ENCODE measurements at places on chromosomes 6 and 20.

- no peak for DNase-seq
Observed at GRCh38 chr6:144893680-144894151, 608.6 kb downstream of the UTRN start.

DNA sequence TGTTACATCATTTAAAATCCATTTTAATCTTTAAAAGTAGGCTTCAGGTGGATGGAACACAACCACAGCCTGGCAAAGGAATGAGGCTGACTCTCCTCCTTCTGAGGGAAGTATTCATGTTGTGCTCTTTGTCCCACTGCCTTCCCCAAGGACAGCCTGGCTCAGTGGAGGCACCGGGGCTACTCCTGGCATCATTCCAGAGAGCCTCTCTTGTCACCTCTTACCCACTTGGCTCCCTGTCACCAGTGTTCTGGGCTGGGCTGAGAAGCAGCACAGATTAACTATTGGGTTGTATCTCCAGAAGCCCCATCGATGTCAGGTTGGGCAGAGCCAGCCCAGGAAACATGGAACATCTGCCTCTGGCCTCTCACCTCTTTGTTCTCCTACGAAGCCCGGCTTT lies 10.7 kb upstream of the TP53INP2 start:
- no peak for DNase-seq

GRCh38 chr6:43884652-43885022 lies 114.6 kb downstream of the VEGFA start:
- no peak for DNase-seq

- no peak for DNase-seq
Observed at GRCh38 chr20:34639755-34640222, 37.1 kb downstream of the PIGU start.

- no peak for DNase-seq
Observed at GRCh38 chr6:111631018-111631417, 25.3 kb upstream of the TRAF3IP2 start.

DNA sequence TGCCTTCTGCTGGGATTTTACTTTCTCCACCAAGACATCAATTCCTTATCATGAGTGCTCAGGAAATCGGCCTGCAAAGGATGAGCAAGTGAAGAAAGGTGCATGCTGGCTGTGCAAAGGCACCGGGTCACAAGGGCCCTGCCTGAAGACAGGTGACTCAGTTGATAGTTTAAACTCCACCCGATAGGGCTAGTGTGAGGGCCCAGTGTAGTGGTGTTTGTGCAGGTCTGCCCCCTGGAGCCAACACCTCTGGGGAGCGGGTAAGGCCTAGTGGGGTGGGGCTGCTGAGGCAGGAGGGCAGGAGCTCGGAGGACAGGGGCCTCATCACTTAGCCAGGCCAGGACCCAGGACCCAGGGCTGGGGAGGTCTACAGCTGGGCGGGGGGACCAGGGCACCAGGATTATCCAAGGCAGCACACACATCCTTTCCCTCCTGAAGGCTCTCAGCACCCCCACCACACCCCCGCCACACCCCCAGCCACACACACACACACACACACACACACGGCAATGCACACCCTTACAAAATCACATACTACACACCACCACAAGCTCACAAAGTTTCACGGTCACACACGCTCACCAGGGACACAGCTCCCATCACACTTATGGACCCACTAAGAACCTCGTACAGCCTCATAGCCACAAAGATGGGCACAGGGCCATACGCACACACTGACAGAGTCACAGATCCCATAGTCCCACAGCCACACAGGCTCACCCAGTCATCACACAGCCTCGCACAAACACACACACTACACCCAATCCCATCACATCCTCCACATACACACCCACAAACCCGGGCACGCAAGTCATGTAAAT lies 75.4 kb downstream of the GRM4 start:
- DNase-seq = no peak

DNA sequence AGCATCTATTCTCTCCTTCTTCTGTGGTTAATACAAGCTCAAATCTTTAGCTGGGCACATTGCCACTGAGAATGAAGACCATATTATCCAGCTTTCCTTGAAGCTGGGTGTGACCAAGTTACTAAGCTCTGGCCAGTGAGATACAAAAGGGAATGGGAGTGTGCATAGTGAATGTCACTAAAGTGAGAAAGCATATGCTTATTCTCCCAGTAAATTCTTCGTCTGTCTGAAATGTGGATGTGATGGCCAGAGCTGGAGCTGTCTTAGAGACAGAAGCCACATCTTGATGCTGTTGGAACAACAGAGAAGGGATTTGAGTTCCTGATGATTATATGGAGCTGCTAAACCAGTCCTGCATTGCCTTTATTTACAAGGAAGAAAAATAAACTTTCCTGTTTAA lies 60.1 kb downstream of the SESN1 start:
- no peak for DNase-seq

DNA sequence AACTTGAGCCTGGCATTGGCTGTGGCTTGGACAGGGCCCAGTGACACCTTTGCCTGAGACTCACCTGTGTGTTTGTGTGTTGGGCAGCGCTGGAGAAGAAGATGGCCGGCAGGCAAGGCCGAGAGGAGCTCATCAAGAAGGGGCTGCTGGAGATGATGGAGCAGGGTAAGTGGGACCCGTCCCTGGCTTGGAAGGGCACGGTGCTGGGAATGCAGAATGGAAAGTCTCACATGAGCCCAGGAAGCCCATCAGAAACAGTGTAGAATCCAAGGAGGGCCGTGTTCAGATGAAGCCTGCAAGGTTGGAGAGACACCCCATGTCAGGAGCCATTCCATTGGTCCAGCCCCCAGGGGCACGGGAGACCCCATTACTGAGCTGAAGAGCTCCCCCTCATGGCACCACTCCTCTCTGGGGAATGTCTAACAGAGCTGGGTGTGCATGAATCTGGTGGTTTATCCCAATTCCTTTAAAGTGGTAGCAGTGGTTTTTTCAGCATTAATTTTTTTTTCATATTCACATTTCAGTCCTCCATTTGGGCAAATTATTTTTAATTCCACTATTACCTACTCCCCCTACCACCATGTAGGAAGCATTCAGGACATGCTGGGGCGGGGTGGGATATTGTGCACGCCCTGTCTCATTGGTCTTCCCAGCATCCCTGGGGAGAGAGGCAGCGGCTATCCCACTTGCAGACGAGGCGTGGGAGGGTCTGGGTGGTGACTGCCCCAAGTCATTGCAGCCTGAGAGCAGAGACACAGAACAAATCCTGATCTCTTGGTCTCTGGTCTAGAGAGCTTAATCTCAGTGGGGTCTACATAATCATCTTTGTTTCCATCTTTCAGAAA lies 143.6 kb downstream of the PHACTR3 start:
- no peak for DNase-seq

DNA sequence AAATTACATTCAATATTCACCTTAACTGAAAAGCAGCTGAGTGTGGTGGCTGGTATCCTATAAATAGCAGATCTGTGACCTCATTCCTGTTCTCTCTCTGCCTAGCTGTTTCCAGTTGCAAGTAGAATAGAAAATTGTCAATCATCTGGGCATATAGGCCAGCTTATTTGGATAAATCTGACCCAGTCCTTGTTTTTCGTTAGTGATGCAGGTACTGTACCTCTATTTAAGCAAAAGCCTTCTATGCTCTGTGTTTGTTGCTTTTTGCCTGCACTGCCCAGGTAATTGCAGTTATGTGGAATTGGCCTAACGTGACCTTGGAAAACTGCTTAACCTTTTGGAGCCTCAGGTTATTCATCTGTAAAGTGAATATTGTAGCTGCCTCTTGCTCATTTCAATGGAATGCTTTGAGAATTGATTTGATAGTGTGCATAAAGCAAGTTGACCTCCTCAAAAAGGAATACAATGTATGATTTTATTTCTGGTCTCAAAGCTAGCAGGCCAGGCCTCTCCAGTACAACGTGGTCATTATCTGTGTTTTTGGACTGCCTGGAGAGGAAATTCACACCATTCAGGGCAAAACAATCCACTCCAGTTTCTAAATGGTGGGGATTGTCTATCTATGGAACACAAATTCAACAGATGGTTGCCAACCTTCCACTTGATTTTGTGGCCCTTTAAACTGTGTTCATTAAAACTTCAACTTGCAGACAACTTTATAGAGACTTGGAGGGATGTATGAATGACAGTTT lies 508.7 kb upstream of the CITED2 start:
- no peak for DNase-seq

GRCh38 chr6:38025451-38025850 lies 205.9 kb downstream of the ZFAND3 start:
- DNase-seq = no peak

GRCh38 chr6:474453-475185 lies 83.1 kb downstream of the IRF4 start:
- no peak for DNase-seq

DNA sequence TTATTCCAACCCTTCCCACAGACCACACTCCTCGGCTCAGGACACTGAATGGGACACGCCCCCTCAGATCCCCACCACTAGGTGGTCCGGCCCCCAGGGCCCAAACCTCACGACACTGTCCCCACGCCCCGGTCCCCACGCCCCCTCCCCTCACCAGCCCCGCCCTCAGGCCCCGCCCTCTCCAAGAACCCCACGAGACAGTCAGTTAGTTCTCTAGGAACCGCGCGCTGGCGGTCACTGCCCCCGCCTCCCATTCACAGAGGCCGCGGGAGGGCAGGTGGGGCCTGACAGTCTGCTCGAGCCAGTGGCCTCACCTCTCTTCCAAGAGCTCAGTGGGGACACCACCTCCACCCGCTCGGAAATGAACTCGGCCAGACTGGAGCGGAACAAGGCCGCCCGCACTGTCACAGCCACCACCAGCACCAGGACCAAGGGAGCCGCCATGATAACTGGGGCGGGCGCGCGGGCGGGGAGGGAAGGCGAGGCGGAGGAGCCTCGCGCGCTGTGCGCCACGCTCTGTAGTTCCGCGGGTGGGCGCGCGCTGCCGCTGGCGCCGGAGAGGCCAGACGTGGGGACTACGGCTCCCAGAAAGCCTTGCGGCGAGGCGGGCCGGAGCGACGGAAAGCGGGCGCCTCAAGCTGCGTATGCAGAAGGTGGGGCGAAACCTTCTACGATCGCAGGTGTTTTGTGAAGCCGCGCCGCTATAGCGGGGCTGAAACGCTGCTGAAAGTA lies at the start of gene PIGU:
Gene PIGU, minus strand, starts transcription at position 451 of the 732 bp plus-strand sequence. Its CDS starts 7 bp downstream, at position 444.
- peak; percentile 98 for DNase-seq

GRCh38 chr6:1287103-1287591 lies 24.8 kb upstream of the FOXQ1 start:
- no peak for DNase-seq

GRCh38 chr6:151452750-151453427 lies 963 bp upstream of the RMND1 start:
- peak; percentile 83 for DNase-seq

DNA sequence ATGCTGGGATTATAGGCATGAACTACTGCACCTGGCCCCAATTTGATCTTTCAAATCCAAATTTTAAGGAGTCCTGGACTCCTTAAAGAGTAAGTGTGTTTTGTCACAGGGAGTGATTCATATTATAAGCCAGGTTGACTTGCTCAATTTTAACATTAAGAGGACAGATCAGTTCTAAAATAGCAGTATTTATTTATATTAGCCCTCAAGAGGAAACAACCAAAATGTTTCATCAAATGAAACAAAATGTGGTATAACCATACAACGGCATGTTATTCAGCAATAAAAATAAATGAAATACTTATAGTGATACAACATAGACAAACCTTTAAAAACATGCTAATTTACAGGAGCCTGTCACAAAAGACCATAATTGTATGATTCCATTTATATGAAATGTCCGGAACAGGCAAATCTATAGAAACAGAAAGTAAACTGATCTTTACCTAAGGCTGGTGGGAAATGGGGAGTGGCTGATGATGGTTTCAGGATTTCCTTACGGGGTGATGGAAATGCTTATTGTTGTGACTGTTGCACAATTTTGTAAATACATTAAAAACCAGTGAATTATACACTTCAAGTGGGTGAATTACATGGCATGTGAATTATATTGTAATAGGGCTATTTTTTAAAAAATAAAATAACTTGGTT lies 637.4 kb downstream of the MMUT start:
- DNase-seq = no peak

DNA sequence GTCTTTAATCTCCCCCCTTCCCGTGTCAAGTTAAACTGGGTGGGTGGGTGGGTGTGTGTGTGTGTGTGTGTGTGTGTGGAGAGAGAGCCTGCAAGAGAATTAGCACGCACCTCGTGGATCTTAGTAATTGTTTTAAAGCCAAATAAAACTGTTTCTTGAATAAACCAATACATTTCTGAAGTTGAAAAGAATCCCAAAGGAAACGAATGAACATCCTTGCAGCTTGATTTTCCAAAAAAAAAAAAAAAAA lies 381 bp upstream of the BICRAL start:
- no peak for DNase-seq

GRCh38 chr6:34241351-34242215 lies 4.9 kb downstream of the HMGA1 start:
- no peak for DNase-seq

GRCh38 chr6:121951918-121952379 lies 447.5 kb upstream of the HSF2 start:
- no peak for DNase-seq

DNA sequence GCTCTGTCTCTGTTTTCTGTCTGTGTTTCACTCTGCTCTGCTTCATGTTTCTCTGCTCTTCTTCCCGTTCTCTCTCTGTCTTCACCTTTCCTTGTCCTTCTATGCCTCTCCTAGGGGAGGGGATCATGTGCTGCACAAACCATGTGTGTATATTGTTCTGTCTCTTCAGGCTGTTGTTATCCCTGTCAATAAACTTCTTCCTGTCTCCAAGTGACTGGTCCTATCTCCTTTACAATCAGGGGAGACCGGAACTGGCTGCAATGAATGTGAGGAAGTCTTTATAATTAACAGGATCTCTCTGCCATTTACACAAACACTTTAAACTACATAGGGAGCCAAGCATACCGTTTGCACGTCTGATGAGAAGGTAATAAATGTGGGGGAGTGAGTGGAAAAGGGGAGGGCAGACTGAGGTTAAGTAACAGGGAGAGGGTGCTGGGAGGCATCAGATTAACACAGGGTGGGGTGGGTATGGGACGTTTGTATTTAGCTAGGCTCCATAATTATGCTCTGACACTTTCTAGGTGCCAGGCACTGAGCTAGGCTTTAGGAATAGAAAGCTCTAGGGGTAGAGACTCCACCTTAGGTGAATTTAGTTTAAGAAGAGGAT lies 626.1 kb downstream of the DHX35 start:
- DNase-seq = no peak

- DNase-seq = no peak
Observed at GRCh38 chr6:15736297-15736696, 73.5 kb upstream of the DTNBP1 start.

GRCh38 chr6:98782772-98783171 lies 51.6 kb upstream of the POU3F2 start:
- DNase-seq = no peak

GRCh38 chr20:12237772-12238171 lies 320.1 kb downstream of the BTBD3 start:
- no peak for DNase-seq

DNA sequence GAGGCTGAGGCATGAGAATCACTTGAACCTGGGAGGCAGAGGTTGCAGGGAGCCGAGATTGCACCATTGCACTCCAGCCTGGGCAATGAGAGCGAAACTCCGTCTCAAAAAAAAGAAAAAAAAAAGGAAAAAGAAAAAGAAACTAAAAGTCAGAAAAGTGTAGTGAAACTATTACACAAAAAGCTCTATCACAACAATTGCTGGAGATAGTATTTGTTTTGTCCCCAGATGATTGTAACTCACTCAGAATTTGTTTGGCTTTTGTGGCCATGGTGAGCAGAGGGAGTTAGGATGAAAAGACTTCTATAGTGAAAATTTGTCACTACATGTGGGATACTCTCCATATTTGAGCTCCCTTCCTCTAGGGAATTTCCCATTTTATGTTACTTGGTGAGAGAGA lies 5.2 kb upstream of the GOPC start:
- no peak for DNase-seq

All from osteocyte (in vitro differentiated cells).